Myocyte (in vitro differentiated cells): ENCODE measurements at places on chromosomes 4 and X. TPM values are rescaled to one million over a fixed set of nuclear protein-coding genes. Genes with fewer than 3 reads are reported as not detected.

Gene GPR50
- not detected in 2 replicates for total RNA-seq

Gene SMR3B
- not detected in 2 replicates for total RNA-seq

Gene GPM6B
- 102 and 159 TPM in 2 replicates for total RNA-seq

Gene TTC29
- not detected in 2 replicates for total RNA-seq

Gene CTAG2
- total RNA-seq, result not detected in 2 replicates

Gene TRIML2
- total RNA-seq, result not detected in 2 replicates

Gene POLN
- total RNA-seq, result 5.5 and 7.8 TPM in 2 replicates

Gene HTRA3
- total RNA-seq, result 35.0 and 49.3 TPM in 2 replicates

Gene UTP3
- total RNA-seq, result 23.7 and 25.7 TPM in 2 replicates

Gene IL15
- 3.4 and 6.0 TPM in 2 replicates for total RNA-seq

Gene APEX2
- total RNA-seq, result 7.8 and 11.2 TPM in 2 replicates

Gene CENPU
- 18.1 and 18.4 TPM in 2 replicates for total RNA-seq

Gene TREX2
- 0.78 and 1.5 TPM in 2 replicates for total RNA-seq

DNA sequence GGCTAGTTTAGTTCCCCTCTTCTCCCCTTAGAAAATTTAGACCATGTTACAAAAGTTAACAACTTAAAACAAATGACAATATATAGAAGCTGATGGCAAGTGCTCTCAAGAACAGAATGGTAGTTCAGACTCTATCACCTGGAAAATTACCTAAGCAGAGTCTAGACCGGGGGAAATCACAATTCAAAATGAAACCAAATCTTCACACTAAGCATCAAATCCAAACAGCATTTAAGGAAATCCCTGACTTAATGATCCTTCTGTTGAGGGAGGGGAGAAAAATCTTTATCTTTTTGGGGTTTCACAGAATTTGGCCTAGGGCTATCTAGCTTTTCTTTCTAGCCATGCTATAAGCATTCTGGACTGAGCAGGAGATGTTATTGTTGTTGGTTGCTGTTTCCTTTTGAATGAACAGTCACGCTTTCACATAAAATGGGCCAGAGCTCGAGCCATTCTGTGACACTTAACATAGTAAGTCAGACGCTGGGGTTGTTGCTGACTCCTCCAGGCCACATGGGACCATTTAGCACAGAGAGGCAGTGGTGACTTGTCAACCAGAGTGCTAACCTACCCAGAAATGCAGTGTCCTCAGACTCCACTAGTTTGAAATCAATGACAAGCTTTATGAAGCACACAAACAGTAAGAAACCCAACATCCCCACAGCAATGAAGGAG lies 16.0 kb upstream of the LSM6 start:
- no peak for DNase-seq

DNA sequence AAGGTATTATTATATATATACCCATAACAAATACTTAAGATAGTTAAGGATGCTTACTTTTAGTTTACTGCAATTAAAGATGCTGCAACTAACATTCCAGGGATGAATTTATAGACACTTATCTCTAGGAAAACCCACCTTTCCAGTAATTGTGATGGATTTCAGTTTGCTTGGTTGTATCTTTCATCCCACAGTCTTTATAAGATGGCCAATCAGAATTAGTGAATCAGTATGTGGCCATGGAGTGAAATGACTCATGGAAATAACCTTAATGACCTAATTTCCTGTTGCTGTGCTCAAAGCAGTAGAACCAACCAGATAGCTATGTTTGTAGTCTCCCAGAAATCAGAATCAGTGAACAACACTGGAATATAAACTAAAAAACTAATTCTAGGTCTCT lies 26.4 kb downstream of the MOSPD2 start:
- peak; percentile 23 for DNase-seq

- no peak for DNase-seq
These were observed 10.3 kb downstream of the NCBP2L start for GRCh38 chrX:107787827-107788226.

DNA sequence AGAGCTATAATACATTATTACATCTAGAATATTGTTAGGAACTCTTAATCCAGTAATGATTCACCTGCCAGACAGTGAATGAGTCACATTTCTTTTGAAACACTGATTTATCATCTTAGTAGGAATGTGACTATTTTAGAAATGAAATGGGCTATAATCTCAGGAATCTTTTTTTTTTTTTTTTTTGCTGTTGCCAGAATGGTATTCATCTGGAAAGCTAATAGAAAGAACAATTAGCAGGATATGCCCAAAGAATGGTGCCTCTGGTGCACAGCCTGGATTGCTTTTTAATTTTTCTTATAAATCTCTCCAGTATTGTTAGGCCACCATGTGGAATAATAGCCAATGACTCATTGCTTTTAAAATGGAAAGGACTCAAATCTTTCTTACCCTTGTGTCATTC lies 181.1 kb upstream of the SMIM31 start:
- peak; percentile 61 for DNase-seq

DNA sequence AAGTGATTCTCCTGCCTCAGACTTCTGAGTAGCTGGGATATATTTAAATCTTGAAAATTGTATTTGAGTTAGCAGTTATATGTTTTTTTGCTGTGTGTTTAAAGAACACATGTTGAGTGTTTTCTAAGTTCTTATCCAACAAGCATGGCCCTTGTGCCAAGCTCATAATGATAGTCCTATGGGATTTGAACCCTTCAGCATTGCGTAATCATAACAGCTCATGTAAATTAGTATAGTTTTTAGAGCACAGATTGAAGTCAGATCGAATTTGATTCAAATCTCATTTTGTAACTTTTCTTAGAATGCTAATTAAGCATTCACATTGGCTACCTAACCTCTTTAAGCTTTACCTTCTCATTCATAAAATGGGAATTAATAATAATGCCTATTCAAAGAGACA lies 12.2 kb downstream of the FAM149A start:
- DNase-seq, result no peak

- DNase-seq, result no peak
These were observed 107.4 kb downstream of the KDM6A start for GRCh38 chrX:44980403-44980802.

DNA sequence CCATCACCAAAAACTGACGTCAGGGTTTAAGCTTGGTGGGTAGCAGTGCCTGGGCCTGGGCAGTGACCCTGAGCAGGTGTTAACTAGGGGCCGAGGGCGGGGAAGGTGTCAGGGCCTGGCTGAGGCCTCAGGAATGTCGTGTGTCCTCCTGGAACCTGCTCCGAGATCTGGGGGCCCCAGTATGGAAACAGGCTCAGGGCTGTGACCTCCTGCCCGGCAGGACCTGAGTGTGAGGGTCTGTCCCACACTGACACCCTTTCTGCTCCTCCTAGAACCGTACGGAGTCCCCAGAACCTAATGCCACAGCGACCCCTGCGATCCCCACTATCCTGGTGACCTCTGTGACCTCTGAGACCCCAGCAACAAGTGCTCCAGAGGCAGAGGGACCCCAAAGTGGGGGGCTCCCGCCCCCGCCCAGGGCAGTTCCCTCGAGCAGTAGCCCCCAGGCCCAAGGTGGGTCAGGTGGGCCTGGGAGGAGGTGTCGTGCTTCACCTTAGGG lies 741 bp downstream of the HGFAC start:
- no peak for DNase-seq

GRCh38 chrX:129754056-129755024 lies 15.6 kb downstream of the XPNPEP2 start:
- DNase-seq, result no peak

DNA sequence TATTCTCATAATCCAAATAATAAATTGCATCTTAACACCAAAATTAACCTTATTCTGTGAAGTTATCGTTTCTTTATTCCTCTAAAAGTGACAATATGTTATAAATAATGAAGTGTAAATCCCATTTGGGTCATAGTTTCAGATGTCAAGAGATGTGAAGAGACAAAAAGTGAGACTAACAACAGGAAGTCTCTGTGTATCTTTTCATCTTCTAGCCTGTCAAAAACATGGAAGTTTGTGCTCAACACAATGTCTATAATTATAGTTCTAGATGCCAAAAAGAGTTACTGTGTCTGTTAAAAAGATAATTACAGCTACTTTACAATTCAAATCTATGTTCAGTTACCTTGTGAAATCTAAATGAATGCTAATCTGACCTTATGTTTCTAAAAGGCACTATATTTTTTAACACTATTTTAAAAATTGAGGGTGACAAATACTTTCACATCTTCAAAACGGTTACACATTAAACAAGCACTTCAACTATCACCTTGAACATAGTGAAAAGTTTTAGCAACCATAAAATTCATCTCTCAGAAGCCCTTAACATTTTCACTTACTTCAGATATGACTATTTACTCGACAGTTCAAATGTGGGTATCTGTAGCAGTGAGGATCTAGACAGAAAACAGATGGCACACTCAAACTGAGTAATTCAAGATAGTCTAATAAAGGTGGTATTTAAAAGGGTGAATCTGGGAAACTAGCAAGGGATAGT lies 509.8 kb downstream of the ARAP2 start:
- DNase-seq, result no peak

DNA sequence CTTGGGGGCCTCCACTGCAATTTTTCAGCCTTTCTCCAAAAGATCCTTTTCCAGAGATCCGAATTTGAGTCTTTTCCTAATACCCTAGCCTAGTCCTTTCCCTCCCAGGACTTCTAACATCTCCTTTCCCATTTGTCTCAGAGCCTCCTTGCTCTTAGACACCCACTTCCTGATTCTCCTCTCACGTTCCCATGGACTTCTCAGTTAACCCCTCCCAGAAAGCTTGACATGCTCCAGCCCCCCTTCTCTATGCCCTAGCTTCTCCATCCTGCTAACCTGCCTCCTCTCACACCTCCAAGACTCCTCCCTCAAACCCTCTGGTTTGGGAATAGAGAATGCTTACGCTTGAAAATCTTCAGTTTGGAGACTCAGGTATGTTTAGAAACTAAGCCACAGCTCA lies 2.5 kb downstream of the UBA1 start:
- DNase-seq, result no peak

GRCh38 chr4:30537456-30537855 lies 182.7 kb upstream of the PCDH7 start:
- peak; percentile 9 for DNase-seq

GRCh38 chrX:110133735-110134370 lies 130.9 kb downstream of the TMEM164 start:
- no peak for DNase-seq

DNA sequence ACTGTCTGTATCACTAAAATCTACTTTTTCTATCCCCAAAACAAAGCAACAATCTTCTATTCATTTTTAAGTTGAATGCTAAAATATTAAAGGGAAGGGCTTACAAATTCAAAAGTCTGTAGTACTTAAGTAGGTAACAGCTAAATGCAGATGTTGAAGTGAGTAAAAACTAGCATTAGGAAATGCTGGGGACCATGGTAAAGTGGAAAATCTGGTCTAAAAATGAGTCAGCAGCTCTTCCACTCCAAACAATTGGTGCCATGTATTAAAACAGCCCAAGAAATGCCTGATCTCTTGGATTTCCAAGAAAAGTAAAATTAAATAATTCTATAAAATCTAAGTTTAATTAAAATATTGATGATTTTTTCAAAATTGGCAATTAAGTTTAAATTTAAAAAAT lies 73.3 kb upstream of the PPP3CA start:
- DNase-seq, result no peak

GRCh38 chr4:7158991-7159390 lies 33.3 kb upstream of the SORCS2 start:
- DNase-seq, result no peak

DNA sequence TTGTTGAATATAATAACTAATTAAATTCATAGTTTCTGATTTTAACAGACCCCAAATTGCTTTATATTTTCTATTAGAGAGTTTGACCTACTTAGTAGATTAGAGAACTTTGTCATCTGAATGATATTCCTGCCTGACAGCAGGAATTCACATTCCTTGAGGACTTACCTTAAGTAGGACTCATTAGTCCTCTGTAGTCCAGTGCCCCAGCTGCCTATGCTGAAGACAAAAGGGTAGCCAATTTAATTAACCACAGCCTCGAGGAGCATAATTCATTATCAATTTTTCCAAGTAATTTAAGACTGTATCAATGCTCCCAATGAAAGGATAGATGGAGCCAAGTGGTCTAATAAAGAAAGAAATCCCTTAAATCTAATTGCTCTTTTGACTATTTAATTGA lies 1405.0 kb upstream of the IGFBP7 start:
- no peak for DNase-seq

GRCh38 chr4:48138936-48139335 lies 4.9 kb upstream of the TXK start:
- DNase-seq, result no peak

DNA sequence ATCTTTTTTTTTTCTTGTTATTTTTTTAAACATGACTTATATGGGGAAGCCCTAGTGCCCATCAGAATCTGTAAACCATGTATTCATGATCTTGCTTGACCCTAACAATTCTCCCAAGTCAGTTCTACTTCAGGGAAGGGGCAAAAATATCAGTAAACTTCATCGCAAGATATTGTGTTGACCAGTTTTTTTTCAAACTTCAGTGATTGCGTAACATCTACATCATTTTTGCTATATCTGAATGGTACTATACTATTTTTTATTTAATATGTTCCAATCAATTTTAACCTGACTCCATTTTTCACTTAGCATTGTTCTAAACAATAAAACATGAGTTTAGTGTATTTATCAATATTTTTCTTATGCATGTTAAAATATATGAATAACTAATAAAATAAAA lies 221.2 kb downstream of the NKX6-1 start:
- DNase-seq, result no peak

- DNase-seq, result no peak
These were observed 1.1 kb upstream of the USP38 start for GRCh38 chr4:143183513-143184216.

DNA sequence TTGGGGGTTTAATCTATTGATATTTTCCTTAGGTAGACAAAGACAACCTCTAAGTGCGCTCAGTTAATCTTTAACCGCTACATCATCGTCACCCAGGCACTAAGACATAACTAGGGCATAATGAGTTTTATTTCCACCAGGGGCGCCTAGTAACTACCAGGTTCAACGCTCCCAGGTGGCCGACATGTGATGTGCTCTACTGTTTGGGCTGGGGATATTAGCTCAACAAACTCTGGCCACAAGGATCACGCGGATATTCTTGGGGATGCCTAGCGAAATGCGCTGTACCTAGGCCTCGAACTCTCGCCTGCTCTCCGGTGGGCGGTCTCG lies 915 bp upstream of the RAB33B start:
- DNase-seq, result no peak

DNA sequence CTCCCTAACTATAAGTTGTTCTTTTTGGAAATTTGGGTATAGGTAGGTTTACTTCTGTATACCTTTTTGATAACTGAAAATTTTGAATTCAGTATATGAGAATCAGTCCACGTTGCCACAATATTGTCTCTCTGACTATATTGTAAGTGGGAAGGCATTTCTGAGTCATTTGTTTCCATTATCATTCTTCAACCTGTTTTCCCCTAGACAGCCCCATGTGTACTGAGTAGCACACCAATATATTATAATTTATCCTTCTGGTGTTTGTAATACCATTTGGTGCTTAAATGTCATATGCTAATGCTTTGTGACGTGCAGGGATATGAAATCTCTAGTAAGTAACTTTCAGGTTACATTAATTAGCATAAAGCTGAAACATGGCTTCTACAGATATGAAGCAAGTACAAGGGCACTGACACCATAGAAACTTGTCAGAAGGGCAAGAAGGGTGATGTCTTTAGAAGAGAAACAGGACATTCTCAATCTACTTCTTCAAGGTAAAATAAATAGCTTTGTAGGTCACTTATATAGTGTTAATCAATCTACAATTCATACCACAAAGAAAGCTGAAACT lies 27.7 kb downstream of the PAK3 start:
- no peak for DNase-seq
